Activated naive CD4-positive, alpha-beta T cell (primary cell): ENCODE measurements at places on chromosomes 3 and 15.
A peak's percentile ranks its signal among the peaks of the same experiment; 100 is the strongest.

- no peak for DNase-seq
Measured at GRCh38 chr3:63193647-63194046, 84.5 kb upstream of the SYNPR start.

GRCh38 chr3:160210799-160211221 is 14.4 kb upstream of the C3orf80 start:
- DNase-seq: no peak

GRCh38 chr3:125401402-125401801 is 26.3 kb upstream of the ZNF148 start:
- no peak for DNase-seq

DNA sequence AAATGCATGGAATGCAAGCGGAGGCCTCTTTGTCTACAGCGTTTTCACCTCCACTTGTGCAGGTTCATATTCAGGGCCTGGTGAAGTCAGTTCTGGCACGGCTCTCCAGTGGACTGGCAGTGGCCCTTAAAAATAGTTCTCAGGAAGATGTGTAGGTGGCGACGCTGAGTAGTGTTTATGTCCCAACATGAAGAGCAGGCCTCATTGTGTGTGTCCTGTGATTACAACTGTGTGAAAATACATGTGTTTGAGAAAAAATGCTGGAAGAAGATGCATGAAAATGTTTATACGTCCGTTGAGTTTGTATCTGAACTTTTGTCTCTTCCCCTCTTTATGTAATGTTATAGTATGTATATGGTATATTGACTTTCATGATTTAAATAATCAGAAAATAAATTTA is 7.2 kb downstream of the LIPC start:
- no peak for DNase-seq

DNA sequence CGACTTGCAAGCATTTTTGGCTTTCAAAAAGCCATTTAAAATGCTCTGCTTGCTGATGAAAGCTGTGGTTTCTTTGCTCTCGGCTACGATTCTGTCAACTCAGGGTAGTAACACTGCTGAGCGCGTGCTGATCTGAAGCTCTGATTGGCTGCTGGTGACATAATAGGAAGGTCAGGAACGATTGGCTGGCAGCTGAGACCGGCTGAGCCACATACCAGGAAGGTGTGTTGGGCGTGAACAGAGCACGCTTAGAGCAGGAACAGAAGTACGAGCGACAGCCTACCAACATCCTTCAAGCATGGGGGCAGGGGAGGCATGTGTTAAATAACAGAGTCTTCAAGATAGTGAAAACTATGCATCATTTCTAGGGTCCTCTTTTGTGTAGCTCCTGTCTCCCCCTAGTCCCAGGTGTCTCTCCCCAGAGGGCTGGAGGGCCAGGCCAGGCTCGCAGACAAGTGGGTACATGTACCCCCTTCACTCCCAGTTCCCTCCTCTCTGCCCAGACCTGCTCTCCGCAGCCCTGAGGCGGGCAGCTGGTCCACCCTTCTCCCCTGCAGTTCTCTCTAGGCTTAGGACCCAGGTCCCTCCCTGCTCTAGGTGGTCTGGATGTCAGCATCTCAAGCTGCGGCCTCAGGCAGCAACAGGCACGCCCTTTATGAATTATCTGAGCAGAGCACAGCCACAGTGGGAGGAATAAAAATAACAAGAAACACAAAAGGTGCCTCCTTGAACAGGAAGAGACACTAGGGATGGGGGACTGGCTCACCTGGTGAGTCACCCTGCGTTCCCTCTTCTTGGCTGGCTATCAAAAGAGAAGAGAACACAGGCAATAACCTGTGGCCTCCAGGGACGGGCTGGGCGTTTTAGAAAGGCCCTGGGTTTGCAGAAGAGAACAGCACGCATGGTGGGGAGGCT is 76.0 kb downstream of the TAMM41 start:
- DNase-seq: peak; percentile 13

DNA sequence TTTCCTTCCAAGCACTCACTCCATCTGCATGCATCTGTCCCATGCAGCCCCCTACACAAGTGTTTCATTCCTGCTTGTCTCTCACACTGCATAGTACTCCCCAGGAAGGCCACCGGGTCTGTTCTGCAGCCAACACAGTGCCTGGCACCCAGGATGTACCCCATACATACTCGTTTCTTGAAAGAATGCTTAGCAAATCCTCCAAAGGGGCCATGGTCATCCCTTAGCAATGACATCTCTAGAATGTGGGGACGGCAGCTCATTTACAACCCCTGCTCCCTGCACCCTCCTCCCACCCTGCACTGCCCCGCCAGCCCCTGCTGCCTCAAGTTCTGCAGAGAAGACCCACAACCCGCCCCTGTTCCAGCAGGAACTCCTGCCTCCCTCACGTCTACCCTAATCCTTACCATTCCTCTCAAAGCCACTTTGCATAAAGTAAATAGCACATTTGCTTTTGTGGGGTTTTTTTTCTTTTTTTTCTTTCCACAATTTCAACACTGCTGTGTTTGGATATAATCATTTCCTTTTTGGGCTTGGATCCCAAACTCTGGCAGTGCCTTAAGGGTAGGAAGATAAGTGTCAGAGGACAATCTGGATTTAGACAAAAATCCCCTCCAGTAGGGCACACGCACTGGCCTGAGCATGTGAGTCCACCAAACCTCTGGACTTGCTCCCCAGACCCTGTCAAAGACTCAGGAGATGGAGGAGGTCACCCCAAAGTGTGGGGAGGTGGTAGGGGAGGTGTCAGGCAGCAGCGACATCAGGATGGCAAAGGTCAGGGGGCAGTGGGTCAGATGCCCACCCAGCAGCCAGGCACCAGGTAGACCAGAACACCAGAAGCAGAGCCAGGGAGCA is 68.4 kb downstream of the MEGF11 start:
- DNase-seq: no peak

DNA sequence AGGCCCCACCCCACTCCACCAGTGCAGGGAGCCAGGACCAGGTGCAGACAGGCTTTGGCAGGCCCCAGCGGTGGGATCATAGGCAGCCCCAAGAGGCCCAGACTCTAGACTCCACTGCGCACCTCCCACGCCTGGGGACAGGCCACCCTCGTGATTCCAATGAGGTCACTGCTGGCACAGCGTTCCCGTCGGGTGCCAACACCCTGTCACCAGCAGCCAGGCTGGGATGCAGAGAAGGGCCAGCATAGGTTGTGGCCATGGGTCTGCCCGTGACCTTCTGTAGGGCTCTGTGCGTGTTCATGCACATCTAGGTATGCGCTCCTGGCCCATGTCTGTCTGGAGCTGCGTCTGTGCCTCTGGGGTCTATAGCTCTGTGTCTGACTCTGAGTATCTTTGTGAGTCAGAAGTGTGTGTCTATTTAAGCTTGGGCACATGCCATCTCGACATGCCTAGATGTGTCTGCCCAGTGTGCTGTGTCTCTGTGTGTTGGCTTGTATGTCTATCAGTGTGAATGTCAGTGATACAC is 13.0 kb downstream of the VIPR1 start:
- DNase-seq: no peak

GRCh38 chr3:106119614-106120082 is 250.8 kb upstream of the CBLB start:
- no peak for DNase-seq

GRCh38 chr3:171640520-171641412 is 169.5 kb downstream of the PLD1 start:
- no peak for DNase-seq

- DNase-seq: no peak
Measured at GRCh38 chr3:67461667-67462142, 192.7 kb downstream of the SUCLG2 start.

DNA sequence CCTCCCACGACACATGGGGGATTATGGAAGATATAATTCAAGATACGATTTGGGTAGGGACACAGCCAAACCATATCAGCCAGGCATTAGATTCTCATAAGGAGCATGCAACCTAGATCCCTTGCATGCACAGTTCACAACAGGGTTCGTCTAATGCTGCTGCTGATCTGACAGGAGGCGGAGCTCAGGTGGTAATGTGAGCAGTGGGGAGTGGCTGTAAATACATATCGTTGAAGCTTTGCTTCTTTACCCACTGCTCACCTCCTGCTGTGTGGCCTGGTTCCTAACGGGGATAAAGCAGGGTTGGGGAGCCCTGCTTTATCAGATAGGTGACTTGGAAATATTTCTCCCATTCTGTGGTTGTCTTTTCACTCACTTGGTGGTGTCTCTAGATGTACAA is 14.8 kb downstream of the DOCK3 start:
- no peak for DNase-seq

DNA sequence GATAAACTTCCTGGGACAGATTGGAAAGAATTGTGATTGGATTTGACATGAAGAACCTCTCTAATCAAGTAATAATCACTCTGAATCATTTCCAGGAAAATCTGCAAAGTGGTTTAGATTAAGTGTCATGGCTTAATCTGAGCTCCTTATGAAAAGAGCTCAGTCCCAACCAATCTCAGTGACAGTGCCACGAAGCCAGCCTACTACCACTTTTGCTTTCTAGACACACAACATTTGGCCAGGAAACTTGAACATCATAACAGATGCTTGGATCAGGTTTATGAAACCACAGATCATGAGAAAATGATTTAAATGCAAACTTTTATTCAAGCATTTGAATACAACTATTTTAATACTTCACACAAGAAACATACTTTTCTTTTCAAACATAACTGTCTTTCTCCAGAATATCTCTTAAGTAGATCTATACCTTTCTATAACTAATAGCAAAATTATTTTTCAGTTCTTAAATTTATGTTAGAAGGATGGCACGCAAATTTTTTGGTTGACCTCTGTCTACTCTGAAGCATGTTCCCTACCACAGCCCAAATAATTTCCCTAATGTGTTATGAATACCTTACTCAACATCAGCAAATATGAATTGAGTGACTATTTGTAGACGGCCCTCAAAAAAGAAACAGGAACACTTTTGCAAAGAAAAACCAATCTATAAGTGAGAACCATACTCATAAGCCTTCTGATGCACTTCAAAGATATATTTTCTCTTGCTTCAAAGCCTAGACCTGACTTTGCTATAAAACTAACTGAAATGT is 495.0 kb upstream of the ZNF385D start:
- DNase-seq: no peak

- no peak for DNase-seq
Measured at GRCh38 chr15:101156061-101156460, 95.8 kb downstream of the CHSY1 start.

DNA sequence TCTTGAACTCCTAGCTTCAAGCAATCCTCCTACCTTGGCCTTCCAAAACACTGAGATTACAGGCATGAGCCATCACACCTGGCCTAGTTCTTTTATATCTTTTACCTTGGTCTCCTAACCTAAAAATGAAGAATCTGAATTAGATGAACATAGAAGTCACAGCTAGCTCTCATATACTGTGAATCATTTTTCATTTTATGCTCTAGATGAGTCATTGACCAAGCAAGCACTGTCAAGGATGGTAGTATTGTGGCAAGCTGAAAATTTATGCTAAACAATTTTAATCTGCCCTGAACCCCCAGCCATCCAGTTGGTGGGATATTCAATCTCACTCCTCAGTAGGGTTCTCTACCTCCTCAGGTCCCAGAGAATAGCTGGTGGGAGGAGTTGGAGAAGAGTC is 48.3 kb upstream of the DNAJC13 start:
- no peak for DNase-seq

- DNase-seq: no peak
Measured at GRCh38 chr3:53820756-53821580, 25.3 kb downstream of the CHDH start.

DNA sequence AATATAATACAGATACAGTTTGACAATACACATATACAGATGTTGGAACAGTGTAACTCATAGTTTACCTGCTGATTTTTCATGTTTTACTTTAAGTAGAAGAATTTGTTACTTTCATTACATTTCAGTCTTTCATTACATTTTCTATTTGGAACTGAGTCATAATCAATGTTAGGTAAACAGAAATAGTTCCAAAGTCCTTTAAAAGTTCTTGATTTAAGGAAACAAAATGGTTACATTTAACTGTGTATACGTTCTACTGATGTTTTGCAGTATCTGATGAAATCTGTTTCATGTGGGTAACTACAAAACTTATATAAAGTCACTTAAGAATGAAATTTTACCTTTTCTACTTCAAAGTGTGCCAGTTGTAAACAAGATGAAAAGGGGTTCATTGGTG is 721.2 kb downstream of the NAALADL2 start:
- DNase-seq: no peak
